ENCODE measurements at places on chromosomes 2 and 18.

DNA sequence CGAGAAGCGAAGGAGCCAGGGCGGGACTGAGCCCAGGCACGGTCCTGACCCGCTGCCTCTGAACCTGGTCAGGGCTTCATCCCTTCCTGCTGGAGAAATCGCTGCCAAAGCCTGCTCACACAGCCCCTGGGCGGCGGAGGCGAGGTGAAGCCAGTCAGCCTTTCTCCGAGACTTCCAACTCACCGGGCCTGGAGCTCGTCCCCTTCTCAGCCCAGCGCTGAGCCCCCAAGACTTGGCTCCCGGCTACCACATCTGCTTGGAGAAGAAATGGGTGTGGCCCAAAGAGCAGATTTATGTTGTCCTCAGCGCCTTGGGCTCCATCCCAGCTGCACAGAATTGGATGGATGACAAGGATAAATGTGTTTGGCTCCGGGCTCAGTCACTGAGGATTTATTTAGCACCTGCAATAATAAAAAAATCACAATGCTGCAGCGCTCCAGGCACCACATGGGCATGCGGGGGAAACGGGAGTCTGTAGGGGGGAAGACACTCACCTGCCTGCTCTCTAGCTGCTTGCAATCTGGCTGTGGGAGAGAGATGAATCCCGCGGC is 64.9 kb downstream of the ACTR2 start:
- peak; percentile 10 for DNase-seq

DNA sequence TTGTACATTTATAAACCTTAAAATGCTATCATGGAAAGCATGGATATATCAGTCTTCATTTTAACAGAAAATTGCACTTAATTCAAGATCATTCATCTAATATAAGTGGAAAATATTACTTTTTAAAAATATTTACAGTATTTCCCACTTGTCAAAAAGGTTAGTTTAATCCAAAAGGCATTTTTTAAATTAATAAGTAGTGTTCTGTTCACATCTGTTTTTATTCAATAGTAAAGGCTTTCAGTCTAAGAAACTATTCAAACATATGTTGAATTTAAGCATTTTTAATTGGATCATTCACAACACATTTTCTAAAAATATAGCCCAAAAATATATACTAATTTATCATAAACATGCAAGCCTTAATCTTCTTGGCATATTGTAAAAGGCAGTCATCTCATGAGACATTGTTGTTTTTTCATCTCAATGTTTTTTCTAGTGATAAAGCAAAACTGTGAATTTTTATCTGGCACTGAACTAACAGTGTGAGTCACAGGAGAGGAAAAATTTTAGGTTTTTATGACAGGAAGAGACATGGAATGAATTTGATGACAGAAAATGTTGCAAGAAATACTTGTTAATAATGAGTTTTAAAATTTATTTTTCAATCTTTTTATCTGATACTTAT is 1642.5 kb upstream of the TMEFF2 start:
- no peak for DNase-seq

GRCh38 chr2:88874063-88874657 is 182.7 kb downstream of the RPIA start:
- peak; percentile 21 for DNase-seq

GRCh38 chr2:48341551-48342133 is 188.3 kb upstream of the STON1 start:
- DNase-seq = no peak

DNA sequence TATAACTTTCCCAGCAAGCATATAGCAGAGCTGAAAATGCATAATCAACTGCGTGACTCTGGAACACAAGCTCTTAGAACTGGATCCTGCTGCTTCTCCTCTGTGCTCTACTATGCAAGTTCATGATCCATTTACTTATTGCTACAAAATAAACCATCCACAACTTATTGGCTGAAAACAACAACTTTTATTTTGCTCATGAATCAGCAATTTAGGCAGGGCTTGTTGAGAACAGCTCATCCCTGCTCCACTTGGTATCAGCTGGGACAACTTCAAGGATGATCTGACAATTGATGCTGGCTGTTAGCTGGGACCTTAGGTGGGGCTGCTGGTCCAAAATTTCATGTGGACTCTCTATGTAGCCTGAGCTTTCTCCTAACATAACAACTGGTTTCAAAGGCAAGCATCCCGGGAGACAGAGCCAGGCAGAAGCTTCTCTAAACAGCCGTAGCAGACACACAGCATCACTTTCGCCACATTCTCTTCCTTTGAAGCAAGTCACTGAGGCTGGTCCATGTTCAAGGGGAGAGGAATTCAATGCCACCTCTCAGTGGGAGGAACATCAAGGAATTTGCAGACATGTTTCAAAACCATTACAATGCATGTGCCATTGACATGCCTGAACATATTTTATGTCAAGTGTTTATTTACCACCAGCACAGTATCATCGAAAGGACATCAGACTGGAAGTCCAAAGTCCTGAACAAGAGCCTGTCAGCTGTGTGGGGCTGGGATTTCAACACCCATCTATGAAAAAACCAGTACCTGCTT is 153.1 kb upstream of the PKDCC start:
- no peak for DNase-seq

- DNase-seq = no peak
Measured at GRCh38 chr2:98476192-98476868, 31.7 kb downstream of the INPP4A start.

DNA sequence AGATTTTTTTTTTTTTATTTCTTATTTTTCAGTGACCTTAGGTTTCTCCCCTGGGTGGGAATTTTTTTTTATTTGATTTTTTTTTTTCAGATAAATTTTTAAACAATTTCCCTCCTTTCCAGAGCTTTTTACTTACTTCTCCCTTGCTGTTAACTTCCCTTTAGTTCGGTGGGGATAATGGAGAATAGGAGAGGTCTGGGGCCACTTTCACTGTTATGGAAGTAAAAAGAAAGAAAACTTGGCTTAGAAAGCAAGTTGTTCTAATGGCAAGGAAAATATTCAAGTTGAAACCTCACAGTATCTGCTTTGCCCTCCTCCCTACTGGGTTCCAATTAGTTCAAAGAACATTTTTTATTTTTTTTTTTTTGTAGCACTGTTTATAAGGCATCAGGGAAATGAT is 537.1 kb upstream of the NXPH2 start:
- DNase-seq = no peak

DNA sequence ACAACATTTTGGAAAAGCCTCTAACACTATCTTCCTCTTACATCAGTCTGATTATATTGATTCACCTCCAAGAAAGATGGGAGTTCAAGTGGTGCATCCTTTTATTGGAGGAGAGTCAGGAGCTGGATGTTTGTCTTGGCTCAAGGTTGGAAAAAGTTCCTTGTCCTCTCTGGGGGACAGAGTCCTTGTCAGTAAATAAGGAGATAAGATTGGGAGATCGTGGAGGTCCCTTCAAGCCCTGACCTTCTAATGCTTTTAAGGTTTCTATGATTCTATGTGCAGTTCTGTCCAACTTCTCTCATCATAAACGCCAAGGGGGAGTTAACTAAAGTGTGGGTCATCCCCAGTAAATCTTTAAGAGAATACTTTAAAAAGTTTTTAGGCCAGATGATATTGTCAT is 60.9 kb upstream of the CCBE1 start:
- DNase-seq = no peak

- DNase-seq = no peak
Measured at GRCh38 chr2:212911011-212911410, 240.4 kb downstream of the IKZF2 start.

DNA sequence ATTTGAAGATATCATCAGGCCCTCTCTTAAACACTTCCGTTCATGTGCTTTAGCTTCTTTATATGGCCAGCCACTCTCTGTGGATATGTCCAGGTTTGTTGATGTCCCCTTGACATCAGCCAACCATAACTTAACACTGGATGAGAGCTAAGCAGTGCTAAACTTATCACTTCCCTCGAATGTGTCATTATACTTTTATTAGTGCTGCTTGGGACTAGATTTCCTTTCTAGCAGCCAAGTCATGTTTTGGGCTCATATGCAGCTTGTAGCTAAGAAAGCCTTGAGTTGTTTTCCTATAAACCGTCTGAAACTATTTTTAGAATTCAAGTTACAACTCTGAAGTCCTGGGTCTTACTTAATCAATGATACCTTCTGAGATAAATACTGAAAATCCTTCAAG is 144.8 kb upstream of the TNP1 start:
- no peak for DNase-seq

DNA sequence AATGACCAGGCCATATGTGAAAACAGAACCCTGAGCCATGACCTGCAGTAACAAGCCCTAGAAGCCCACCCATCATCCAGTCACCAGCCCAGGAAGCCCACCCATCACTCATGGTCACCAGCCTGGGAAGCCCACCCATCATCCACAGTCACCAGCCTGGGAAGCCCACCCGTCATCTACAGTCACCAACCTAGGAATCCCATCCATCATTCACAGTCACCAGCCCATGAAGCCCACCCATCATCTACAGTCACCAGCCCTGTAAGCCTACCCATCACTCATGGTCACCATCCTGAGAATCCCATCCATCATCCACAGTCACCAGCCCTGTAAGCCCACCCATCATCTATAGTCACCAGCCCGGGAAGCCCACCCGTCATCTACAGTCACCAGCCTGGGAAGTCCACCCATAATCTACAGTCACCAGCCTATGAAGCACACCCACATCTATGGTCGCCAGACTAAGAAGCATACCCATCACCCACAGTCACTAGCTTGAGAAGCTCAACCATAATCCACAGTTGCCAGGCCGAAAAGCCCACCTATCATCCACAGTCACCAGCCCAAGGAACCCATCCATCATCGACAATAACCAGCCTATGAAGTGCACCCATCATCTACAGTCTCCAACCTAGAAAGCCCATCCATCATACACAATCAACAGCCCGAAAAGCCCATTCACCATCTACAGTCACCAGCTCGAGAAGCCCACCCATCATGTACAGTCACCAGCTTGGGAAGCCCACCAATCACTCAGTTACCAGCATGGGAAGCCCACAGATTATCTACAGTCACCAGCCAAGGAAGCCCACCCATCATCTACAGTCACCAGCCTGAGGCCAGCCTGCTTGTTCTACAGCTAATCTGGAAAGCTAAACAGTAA is 91.9 kb downstream of the TWIST2 start:
- DNase-seq = no peak

Measured in NCI-H1694 treated with DMSO at 0.1 percent for 48 hours (cell line).